ENCODE measurements at places on chromosomes 11 and 22.

GRCh38 chr22:45202333-45203149 is 38.2 kb downstream of the KIAA0930 start:
- no peaks in the 10 kb centered on the region for H3K36me3 ChIP-seq
- H3K27me3 ChIP-seq, result no peaks in the 10 kb centered on the region
- DNase-seq, result no peak
- H3K27ac ChIP-seq, result no peak overlapping the region
- H3K4me3 ChIP-seq, result no peak overlapping the region

DNA sequence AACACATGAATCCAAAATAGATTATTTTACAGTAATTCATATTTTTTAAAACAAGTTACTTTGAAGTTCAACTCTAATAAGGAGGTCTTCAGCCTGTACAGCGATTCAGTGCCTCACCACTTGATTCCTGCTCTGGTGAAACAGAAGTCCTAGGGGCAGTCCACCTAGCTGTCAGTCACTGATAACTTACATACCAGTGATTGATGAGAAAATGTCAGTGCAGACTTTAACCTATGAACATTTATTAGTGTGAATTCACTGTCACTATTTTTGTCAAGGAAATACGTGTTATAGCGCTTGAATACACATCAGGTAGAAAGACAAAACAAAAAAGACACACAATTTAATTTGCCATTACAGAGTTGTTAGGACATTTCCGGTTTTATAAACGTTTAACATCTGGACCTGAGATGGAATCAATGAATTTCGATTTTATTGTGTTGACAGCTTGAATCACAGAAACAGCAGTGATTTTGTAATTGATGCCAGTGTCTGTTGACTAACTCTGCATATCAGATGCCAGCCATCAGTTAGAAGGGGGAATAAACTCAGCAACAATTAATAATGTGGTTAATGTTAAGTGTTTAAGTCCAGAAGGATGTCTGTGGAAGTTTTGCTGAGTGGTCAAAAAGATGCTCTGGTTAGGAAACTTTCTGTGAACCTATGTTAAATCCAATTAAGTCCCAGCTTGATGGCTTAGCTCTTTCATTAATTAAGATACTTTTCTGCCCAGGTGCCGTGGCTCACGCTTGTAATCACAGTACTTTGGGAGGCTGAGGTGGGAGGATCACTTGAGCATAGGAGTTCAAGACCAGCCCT is 34.5 kb downstream of the ELF5 start:
- no peaks in the 10 kb centered on the region for H3K4me1 ChIP-seq
- H3K27ac ChIP-seq, result no peak overlapping the region
- no peak overlapping the region for H3K4me3 ChIP-seq
- no peak for DNase-seq

DNA sequence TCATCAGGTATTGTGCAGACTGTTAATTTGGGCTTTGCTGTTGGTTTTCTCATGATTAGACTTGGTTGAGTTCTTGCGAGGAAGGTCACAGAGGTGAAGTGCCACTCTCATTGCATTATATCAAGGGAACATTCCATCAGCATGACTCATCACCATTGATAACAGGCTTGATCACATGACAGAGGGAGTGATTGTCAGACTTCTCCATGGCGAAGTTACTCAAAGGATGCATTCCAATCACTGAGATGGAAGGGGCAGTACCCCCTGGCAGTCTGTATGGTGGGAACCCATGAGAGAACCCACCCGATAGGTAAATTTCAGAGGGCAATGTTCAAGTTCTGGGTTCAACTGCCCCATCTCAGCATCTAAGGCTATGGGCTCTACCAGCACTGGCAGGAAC is 19.4 kb upstream of the P2RY2 start:
- peaks cover 7% of the 10 kb centered on the region for H3K4me1 ChIP-seq
- peak overlapping the region; percentile 17 for H3K27ac ChIP-seq
- H3K4me3 ChIP-seq, result no peak overlapping the region
- DNase-seq, result no peak
- H3K27me3 ChIP-seq, result no peaks in the 10 kb centered on the region
- no peaks in the 10 kb centered on the region for H3K36me3 ChIP-seq

GRCh38 chr22:46114518-46115387 is 35.6 kb upstream of the PPARA start:
- no peak overlapping the region for H3K4me3 ChIP-seq
- H3K27me3 ChIP-seq, result no peaks in the 10 kb centered on the region
- peaks cover 9% of the 10 kb centered on the region for H3K36me3 ChIP-seq
- peak overlapping the region; percentile 79 for H3K27ac ChIP-seq

DNA sequence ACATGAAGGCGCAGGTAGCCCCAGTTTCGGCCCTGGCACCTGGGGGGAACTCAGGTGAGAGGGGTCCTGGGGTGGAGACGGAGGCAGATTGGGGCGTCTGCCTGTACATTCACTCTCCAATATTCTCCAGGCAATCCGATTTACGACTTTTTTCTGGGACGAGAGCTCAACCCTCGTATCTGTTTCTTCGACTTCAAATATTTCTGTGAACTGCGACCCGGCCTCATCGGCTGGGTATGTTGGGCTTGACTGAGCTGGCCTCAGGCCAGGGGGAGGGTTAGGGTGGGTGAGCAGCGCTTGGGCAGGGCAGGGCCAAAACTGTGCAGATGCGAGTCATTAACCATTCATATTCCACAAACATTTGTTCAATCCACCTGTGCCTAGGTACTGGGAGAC is 1.7 kb downstream of the TM7SF2 start:
- H3K4me3 ChIP-seq, result no peak overlapping the region
- no peaks in the 10 kb centered on the region for H3K36me3 ChIP-seq
- peak; percentile 56 for DNase-seq
- peak overlapping the region; percentile 92 for H3K27ac ChIP-seq
- H3K27me3 ChIP-seq, result no peaks in the 10 kb centered on the region

DNA sequence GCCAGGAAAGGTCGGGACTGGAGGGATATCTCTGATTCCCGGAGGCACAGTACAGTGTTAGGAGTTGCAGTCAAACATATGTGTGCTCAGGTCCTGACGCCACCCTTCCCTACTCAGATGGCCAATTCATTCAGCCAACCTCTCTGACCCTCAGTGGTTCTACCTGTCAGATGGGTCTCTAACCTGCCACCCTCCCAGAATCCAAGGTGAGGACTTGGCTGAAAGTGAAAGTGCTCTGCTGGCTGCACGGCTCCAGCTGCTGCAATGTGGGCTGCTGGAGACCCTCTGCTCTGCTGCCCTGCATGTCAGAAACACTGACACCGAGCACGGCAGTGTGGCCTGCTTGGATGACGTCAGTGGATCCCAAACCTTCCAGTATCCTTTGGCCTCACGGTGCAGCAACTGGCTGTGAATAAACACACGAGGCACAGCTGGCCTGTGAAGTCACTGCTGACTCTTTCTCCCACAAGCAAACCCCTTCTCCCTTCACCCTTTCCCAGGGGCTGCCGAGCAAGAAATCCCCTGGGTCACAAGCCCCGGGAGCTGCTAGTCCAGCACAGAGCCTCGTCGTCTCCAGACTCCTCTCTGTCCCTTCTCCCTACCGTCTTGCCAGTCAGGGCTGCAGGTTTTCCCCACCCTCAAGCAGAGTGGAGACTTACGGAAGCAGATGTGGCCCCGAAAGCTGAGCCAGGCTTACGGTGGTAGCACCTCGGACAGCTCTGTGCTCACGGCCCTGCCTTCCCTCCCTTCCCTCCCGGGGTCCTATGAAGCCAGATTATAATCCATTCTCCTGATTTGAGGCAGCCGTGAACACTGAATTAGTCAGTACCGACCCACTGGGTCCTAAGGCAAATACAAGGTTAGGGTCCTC is 24.3 kb downstream of the KIAA0930 start:
- peak; percentile 79 for DNase-seq
- no peaks in the 10 kb centered on the region for H3K36me3 ChIP-seq
- no peaks in the 10 kb centered on the region for H3K27me3 ChIP-seq
- H3K27ac ChIP-seq, result peak overlapping the region; percentile 47
- H3K4me1 ChIP-seq, result peaks cover 11% of the 10 kb centered on the region

Measured in body of pancreas (tissue), 4 donors.